ENCODE measurements at places on chromosomes 12 and 14. TPM values are rescaled to one million over a fixed set of nuclear protein-coding genes. Genes with fewer than 3 reads are reported as not detected.

GPR68 gene
- total RNA-seq: not detected

TMEM121 gene
- 15.5 TPM for total RNA-seq

ACOT4 gene
- total RNA-seq: not detected

GLTP gene
- 23.6 TPM for total RNA-seq

SMCO3 gene
- not detected for total RNA-seq

PRPH gene
- total RNA-seq: 1.0 TPM

CCDC175 gene
- total RNA-seq: not detected

BATF gene
- total RNA-seq: not detected

RNF212B gene
- total RNA-seq: not detected

TMEM132D gene
- total RNA-seq: 0.05 TPM

NID2 gene
- total RNA-seq: 1.1 TPM

DAO gene
- total RNA-seq: not detected

NUAK1 gene
- total RNA-seq: 5.5 TPM

FBXO33 gene
- total RNA-seq: 25.7 TPM

ESPL1 gene
- total RNA-seq: 33.5 TPM

VRTN gene
- not detected for total RNA-seq

CPNE8 gene
- total RNA-seq: 18.7 TPM

SPX gene
- 2.4 TPM for total RNA-seq

TOMM20L gene
- total RNA-seq: not detected

CLEC14A gene
- not detected for total RNA-seq
